AG09309 (cell line): ENCODE measurements at places on chromosomes 1 and 21.
A peak's percentile ranks its signal among the peaks of the same experiment; 100 is the strongest.

DNA sequence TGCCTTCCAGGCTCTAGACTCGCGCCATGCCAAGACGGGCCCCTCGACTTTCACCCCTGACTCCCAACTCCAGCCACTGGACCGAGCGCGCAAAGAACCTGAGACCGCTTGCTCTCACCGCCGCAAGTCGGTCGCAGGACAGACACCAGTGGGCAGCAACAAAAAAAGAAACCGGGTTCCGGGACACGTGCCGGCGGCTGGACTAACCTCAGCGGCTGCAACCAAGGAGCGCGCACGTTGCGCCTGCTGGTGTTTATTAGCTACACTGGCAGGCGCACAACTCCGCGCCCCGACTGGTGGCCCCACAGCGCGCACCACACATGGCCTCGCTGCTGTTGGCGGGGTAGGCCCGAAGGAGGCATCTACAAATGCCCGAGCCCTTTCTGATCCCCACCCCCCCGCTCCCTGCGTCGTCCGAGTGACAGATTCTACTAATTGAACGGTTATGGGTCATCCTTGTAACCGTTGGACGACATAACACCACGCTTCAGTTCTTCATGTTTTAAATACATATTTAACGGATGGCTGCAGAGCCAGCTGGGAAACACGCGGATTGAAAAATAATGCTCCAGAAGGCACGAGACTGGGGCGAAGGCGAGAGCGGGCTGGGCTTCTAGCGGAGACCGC is 2.0 kb upstream of the OLIG2 start:
- no peak for DNase-seq

GRCh38 chr1:171868217-171868803 is 27.0 kb downstream of the DNM3 start:
- no peak for DNase-seq

GRCh38 chr1:43853161-43853921 is 80.3 kb upstream of the ARTN start:
- DNase-seq, result peak; percentile 56

- no peak for DNase-seq
Measured at GRCh38 chr1:81287411-81288080, 513.2 kb upstream of the ADGRL2 start.

- DNase-seq, result no peak
Measured at GRCh38 chr1:244077473-244078220, 26.6 kb downstream of the ZBTB18 start.

DNA sequence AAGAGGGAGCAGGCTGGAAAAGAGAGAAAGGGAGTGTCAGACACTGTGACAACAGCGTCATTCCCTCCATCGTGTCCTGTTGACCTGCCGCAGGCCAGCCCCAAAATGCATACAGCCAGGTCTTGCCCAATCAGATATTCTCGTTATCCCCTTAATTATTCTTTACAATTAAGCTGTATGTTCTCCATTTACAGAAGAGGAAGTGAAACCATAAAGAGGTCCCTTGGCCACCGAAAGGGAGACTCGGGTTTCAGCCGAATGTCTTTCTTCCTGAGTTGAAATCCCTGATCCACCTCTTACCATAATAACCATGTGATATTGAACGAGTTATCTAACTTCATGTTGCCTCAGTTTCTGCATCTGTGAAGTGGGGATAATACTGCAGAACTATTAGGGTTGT is 70.5 kb downstream of the IGSF21 start:
- DNase-seq, result no peak

DNA sequence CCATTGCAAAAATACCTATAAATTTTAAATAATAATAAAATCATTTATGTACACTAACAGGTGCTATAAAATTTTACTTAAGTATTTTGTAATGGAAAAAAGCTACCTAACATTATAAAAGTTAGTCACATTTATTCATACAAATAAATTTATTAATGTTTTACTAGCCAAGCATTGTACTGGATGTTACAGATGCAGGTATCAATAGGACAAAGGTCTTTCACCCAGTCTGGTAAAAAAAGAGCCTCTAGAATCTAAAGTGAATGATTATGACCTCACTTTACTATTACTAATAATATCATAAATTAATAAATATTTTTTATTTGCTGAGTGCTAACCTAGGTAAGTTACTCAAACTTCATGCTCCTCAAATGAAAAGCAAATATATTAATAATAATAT is 170.6 kb downstream of the KCNT2 start:
- DNase-seq, result no peak

DNA sequence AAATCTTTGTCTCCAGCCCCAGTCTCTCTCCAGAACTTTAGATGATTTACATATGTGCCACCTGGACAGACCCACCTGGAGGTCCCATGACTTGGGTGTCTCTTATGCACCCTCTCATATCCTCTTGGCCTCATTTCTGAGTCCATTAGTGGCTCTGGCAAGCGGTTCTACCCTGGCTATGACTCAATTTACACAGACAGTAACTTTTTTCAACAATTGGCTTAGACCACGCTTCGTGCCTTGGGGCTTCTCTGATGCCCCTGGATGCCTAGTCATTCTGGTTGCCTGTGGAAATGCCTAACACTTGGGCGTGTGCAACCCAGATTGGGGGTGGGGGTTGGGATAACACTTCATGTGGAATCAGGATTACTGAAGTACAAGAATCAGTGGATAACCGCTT is 57.1 kb upstream of the GADD45A start:
- no peak for DNase-seq

- peak; percentile 93 for DNase-seq
Measured at GRCh38 chr1:162632217-162632666, at the start of gene DDR2. Gene DDR2, plus strand, starts transcription at chr1:162632464. Its CDS starts 86,600 bp downstream, at chr1:162719064.

DNA sequence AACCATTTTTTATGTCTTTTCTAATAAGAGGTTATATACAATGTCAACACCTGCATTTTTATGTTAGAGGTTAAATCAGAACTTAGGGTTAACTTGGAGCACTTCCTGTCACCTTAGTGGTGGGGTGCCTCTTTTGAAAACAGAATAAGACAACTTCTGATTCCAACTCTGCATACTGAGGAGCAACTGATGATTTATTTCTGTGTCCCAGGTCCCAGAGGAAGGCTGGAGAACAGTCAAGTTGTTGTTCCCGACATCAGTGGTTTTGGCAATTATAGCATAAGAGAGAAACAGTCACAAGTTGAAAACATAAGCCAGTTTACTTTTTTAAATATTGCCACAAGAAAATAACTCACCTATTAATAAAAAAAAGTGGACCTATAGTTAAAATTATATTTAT is 871.0 kb upstream of the ADAMTS5 start:
- no peak for DNase-seq

- DNase-seq, result no peak
Measured at GRCh38 chr1:205545991-205546390, 41.5 kb downstream of the CDK18 start.

DNA sequence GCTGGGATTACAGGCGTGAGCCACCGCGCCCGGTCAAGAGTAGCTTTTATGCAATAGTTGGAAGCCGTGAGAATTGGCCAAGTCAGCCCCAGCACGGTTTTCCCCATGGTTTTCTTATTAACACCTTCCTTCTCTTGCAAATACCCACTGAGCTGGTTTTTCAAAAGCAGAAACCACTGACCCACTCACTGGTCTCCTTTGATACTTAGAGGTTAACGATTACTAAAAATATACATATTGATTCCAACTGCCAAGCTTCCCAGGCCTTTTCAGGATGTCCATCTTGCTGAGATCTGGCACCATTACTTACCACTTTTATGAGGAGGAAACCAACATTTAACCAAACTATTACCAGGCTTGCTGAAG is 25.9 kb upstream of the TARDBP start:
- no peak for DNase-seq

- no peak for DNase-seq
Measured at GRCh38 chr1:107871259-107871658, 93.7 kb downstream of the VAV3 start.

DNA sequence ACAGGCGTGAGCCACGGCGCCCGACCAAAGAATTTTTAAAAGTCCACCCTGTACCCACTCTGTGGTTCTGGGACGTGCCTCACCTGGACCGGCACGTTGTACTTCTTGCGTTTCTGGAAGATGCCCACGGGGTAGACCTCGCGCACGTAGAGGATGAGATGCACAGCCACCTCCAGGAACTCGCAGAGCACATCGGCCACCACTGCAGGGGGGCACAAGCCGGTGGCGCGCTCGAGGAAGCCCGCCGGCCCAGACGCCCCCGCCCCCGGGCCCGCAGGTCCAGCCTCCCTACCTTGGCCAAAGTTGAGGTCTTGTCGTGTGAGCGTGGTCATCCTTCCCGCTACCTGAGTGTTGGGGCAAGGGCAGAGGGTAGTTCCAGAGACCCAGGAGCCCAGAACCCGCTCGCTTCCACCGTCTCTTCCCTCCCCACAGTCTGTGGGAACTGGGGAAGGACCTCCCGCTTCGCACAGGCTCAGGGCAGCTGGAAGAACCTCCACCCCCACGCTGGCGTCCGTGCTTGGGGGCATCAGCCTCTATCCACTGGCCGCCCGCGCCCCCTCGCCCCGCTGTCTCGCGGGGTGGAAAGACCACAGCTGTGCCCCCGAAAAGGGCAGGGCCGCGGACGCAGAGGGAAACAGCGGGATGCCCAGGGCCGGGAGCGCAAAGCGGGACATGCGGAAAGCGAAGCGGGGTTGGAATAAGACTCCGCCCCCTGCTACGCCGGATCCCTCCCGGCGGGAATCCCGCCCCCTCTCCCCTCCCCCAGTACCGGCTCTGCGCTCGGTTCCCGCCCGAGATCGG is 478 bp downstream of the MAD2L2 start:
- DNase-seq, result no peak

DNA sequence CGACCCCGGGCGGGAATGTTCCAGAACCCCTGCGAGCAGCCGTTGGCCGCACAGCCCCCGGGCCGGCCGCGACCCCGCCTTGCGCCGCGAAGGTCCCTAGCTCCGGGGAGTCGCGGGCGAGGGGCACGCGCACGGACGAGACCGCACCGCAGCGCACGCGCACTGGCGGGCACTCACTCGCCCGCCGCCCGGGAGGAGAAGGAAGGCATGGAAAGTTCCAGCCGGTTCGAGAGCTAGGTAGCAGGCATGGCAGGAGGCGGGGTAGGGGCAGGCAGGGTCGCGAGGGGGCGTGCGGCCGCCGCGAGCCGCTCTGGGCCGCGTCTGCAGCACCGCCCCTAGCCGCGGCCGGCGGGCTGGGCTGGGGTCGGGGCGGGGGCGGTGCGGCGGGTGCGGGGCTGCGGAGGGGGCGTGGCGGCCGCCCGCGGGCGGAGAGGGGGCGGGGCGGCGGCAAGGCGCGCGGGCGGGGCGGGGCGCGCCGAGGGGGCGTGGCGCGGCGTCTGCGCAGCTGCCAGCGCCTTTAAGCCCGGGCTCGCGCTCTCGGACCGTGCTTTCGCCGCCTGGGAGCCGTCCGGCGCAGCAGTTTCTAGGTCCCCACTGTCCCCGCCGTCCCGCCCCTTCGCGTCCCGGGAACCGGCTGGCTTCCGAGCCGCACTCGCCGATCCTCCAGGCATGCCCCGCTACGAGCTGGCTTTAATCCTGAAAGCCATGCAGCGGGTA is at the start of the genes MRPS6 and SLC5A3:
Gene MRPS6 (plus strand): TSS at position 547 of the 717 bp plus-strand sequence. CDS start 123 bp downstream, at position 670.
Gene SLC5A3 (plus strand): TSS at position 547 of the 717 bp plus-strand sequence. CDS start 21,621 bp downstream, outside the sequence.
- peak; percentile 31 for DNase-seq

DNA sequence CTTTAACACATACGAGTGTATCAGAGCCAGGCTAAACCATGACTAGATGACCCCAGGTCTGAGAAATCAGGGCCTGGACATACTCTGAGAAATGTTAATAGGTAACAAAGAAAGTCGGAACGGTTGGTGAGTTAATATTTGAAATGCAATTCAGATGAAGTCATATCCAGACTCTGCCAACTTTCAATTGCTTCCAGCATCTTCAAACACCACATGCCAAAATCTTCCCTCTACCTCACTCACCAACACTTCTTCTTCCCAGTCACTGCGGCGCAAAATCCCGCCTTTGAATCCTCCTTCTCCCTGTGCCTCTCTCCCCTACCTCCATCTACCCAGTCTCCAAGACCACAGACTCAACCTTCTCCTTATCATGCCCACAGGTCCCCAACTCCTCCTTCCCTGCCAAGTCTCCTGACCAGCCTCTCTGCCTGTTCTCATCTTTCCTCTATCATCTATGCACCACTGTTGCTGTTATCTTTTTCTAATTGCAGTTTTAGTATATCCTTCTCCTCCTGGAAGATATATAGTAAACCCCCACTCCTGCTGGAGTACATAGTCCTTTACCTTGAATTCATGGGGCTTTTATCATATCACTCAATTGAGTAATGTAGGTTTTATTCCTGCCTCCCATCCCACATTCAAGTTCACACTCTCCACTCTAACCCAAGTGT is 41.3 kb downstream of the ZBTB18 start:
- DNase-seq, result no peak

DNA sequence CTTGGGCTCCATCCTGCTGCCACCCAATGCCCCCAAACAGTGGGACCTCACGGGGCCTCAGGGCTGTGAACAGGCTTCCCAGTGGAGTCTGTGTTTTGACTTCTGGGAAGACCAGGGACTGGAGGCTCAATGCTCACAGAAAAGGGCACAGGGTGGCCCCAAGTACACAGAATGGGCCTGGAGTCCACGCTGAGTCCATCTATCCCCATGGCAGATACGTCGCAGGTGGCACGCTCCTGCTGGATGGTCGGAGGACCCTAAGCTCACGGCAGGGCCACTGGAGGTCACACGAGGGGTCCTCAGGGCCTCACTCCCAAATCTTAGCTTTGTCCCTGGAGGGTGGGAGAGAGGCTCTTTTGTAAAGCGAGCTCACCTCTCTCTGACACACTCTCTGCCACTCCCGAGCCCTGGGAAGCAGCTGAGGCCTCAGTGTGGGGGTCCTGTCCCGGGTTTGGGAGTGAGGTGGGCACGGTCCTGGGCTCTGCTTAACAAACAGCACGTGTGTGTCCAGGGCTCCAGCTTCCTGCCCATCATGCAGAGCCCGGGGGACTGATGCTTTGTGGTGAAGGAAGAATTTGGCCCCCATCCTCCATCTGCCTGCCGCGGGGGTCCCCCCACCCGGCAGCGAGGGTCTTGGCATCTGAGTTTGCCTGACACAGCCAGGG is 27.2 kb upstream of the TTC34 start:
- no peak for DNase-seq
